ENCODE measurements at places on chromosomes 1 and 21.

DNA sequence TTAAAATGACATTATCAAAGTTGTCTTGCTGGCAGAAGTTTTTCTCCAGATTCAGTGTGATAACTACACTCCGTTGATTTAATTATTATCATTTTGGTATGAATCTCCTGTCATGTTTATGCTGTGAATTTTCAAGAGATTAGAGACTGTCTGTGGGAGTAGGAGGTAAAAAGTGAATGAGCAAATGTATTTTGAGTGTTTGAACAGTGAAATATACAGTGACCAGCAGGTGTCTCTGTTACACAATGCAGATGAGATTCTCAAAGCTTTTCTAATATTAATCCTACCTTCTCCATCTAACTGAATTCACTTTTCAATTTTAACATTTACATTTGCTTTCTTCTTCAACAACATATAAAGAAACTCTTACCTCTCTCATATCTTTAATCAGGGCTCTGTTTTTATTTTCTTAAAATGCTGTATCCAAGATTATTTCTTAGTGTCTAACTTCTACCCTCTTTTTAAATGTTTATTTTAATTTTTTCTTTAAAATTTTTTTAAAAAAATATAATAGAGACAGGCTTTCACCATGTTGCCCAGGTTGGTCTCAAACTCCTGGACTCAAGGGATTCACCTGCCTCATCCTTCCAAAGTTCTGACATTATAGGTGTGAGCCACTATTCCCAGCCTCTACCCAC lies 20.9 kb upstream of the HSPA13 start:
- DNase-seq, result no peak

DNA sequence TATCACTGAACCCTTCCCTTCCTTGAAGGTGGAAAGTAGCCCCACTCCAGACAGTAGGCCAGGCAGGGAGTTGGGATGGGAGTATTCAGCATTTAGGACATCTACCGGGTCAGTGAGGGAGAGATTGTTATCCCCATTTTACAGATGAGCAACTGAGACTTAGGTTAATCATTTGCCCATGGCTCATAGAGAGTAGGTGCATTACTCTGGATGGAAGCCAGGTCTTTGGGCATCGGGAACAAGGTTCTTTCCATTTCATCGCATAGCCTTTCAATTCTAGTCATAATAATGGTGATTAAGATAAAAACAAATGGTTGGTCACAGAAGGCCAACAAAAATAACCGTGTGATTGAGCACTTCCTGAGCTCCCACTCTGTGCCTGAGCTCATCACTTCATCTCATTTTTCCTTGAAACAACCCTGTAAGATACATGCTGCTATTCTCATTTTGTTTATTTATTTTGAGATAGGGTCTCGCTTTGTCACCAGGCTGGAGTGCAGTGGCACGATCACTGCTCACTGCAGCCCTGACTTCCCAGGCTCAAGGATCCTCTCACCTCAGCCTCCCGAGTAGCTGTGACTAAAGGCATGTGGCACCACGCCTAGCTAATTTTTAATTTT lies 64.8 kb downstream of the NAV1 start:
- no peak for DNase-seq

- no peak for DNase-seq
These were observed 879 bp downstream of the CPTP start for GRCh38 chr1:1325288-1326074.

- DNase-seq, result no peak
These were observed 84.4 kb downstream of the STUM start for GRCh38 chr1:226632922-226633351.
